ENCODE measurements at places on chromosomes 4 and X. TPM values are rescaled to one million over a fixed set of nuclear protein-coding genes. Genes with fewer than 3 reads are reported as not detected.

GRCh38 chr4:83392562-83392961, 57.9 kb upstream of the HPSE start:
- no peak for DNase-seq

DNA sequence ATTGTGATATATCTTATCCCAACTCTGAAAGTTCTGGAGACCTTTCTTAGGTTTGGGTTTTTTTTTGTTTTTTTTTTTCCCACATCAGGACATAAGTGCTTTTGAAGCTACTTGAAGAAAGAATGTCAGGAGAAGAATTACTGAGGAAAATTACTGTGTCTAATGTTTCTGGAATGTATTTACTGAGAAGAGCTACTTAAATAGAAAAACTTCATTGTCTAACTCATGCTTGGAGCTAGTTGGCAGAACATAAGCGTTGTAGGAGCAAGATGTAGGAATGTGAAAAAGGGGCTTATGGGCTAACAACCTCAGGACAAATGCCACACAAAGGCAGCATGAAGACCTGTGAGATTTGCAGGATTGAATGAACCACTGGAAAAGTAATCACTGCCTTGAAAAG, 166.6 kb upstream of the GLRA2 start:
- DNase-seq, result no peak

The EGF gene
- 2.9 TPM for polyA plus RNA-seq

The NPNT gene
- polyA plus RNA-seq, result 176 TPM

GRCh38 chr4:23888421-23889319, 1.2 kb downstream of the PPARGC1A start:
- DNase-seq, result no peak

- no peak for DNase-seq
These were observed 203.3 kb upstream of the PCDH18 start for GRCh38 chr4:137735561-137736104.

DNA sequence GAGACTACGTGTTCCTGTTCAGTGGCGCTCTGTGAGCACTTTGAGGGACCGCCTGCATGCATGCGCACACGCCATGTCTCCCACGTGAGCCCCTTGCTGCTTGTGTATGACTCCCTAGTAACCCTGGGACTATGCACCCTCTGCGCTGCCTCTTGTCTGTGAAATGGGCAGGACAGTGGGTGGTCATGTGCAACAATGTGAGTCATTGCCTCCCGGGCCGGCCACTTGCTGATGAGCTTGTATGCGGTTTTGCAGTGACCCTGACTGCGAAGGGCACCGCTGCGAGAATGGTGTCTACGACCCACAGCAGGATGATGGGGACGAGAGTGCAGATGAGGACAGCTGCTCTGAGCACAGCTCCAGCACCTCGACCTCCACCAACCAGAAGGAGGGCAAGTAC, 61.4 kb downstream of the TNIP2 start:
- no peak for DNase-seq

All from right renal pelvis (tissue), 4 donors.